ENCODE measurements at places on chromosomes 6 and 20.

DNA sequence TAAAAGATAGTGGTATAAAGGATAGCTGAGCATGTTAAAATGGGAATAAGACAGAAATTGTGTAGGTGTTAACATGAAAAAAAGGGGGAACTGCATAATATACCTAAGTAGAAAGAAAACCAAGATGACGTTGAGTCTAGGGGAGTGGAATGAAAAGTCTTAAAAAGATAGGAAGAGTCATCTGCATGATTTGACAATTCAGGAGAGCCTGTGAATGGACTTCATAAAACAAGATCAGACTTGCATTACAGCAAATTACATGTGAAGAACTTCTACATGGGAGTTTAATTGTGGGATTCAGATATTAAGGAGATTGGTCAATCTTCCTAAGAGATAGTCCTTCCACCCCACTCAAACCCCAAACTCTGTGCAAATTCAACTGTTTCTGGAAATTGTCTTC lies 85.5 kb downstream of the WASF1 start:
- DNase-seq = no peak

GRCh38 chr20:32858701-32859372 lies at the start of gene EFCAB8:
Gene EFCAB8, plus strand, starts transcription at chr20:32858923. Its CDS starts 4,870 bp downstream, at chr20:32863793.
- DNase-seq = peak; percentile 18

- peak; percentile 1 for DNase-seq
These were observed 94.0 kb upstream of the NHSL1 start for GRCh38 chr6:138593124-138593877.

DNA sequence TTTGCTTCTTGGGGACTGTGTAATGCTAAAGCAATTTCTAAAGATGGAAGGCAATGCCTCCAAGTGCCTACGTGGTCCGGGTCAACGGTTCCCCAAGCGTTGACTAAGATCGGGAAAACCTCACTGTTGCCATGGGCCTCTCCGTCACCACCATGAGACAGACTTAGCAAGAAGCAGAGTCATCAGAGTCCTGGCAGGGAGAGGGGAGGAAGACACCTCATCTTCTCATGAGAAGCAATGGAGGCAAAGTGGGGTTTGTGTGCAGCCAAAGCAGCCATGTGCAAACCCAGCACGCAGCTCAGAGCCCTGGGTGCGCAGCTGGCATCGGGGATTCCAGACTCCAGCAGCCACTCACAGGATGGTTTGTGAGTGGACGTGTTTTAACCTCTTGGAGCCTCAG lies 111.4 kb downstream of the SYNDIG1 start:
- DNase-seq = no peak

- no peak for DNase-seq
These were observed 1.0 kb upstream of the TAGAP start for GRCh38 chr6:159045801-159046200.

GRCh38 chr6:14727494-14728395 lies 518.1 kb upstream of the JARID2 start:
- peak; percentile 33 for DNase-seq

DNA sequence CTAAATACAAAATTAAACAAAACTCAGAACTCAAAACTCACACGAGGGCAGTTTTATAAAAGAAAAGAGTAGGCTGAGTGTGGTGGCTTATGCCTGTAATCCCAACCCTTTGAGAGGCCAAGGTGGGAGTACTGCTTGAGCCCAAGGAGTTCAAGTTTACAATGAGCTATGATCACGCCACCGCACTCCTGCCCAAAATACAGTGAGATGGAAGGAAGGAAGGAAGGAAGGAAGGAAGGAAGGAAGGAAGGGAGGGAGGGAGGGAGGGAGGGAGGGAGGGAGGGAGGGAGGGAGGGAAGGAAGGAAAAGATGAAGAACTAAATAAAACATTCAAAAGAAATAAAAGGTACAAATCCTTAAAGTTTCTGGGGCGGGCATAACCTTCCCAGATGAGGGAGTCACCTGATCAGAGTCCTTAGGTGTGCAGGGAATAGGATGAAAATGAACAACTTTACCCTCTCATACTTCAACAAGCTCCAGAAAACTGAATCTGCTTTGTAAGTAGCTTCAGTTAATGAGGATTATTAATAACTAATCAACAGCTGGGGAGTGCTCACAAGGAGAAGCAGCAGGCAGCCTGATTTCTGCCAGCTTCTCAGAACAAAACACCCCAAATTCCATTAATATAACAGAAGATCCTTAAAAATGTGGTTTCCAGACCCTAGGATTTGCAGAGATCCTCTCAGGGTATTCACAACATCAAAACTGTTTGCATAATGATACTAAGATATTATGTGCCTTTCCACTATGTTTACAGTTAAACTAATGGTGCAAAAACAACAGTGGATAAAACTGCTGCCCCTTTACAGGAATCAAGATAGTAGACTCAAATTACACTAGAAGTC lies 21.8 kb downstream of the LMBRD1 start:
- DNase-seq = no peak

GRCh38 chr6:80316686-80317231 lies 210.3 kb downstream of the BCKDHB start:
- DNase-seq = no peak

GRCh38 chr6:47669684-47670513 lies 28.5 kb upstream of the ADGRF4 start:
- DNase-seq = no peak

DNA sequence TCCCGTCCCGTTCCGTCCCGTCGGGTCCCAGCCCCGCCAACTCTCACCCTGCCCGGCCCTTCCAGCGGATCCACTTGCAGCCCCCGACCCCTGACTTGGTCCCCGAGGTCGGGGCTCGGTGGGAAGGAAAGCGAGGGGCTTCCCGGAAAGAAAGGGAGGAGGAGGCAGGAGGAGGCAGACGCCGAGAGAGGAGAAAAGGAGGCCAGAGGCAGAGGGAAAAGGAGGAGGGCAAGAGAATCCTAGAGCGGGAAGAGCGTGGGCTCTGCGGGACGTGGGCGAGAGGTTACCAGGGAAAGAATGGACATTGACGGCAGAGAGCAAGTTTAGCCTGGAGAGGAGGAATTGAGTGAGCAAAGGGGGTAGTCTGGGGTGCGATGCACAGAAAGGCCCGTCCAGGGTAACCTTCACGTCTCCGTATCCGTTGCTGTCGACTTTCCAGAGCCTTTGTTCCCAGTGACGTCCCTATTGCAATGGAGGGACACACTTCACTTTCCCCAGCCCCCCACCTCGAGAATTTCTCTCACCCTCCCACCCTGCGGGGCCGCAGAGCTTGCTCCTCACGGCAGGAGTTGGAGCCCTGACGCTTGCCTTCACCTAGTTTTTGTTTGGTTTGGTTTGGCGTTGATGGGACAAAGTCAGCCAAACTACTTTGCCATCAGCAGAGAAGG lies 477 bp upstream of the MOXD1 start:
- DNase-seq = no peak

GRCh38 chr6:4367643-4368042 lies 232.3 kb upstream of the ECI2 start:
- DNase-seq = no peak

DNA sequence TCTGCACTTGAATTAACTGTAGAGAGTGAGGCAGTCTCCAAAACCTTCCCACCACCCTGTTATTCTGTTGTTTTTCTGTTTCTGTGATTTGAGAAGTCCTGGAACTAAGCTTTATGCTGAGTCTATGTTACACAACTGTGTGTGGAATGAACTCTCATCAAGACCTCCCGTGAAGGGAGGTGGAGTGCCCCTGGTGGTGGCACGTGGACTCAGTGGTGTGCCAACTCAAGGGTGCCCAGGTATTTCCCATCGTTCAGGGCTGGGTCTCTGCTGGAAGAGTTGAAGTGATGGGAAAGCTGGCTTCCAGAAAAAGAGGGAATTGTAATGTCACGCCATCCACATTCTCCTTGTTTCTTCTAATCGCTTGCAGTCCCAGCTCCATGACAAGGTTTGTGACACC lies 374.2 kb downstream of the SMOC2 start:
- no peak for DNase-seq

GRCh38 chr6:125989631-125990030 lies 3.3 kb downstream of the TRMT11 start:
- no peak for DNase-seq

DNA sequence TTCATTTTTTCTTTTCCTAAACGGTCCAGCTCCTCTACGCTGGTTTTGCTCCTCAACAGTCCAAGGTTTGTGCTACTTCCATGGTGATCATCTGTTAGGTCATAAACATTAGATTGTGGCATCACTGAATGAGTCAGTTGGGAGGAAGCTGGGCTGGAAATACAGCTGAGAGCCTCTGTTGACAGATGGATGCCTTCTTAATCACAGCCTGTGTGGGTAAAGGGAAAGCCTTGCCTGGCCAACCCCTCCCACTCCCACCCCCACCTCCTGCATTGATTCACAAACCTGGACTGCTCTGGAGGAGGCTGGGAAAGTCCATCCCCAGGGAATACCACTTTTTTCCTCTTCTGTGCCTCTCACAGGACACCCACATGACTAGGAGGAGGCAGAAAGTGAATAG lies 180.6 kb upstream of the CCN2 start:
- no peak for DNase-seq

GRCh38 chr20:12012241-12013222 lies 94.8 kb downstream of the BTBD3 start:
- DNase-seq = peak; percentile 68

DNA sequence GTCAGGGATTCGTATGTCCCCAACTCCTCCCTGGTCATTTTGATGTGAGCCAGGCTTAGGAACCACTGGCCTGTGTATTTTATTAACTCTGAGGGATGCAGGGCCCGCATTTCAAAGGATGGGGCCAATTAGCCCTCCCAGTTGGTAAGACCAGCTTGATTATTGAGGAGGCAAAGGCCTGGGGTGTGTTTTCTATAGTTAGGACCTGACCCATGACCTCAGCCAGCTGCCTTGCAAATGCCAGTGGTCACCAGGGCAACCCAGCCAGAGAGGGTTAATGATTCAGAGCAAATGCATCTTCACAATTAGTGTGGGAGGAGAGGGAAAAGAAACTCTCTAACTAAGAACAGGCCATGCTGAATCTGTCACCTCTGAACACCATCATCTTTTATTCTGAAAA lies 835.4 kb downstream of the MAFB start:
- no peak for DNase-seq

DNA sequence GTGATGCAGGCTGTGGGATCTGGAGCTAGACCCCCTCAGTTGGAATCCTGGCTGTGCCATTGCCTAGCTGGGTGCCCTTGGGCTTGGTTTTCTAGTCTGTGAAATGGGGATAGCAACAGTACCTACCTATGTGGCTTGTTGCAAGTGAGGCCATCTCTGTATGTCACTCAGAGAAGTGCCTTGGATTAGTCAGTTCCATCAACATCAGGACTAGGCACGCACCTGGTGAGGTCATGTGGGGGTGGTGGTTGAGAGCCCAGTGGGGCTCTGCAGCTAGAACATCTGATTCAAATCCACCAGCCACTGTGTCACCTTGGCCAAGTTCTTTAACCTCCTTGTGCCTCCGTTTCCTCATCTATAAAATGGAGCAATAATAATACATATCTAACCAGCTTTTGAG lies 12.5 kb downstream of the TCF15 start:
- DNase-seq = no peak

GRCh38 chr20:46801003-46801702 lies 91.7 kb downstream of the SLC2A10 start:
- no peak for DNase-seq

DNA sequence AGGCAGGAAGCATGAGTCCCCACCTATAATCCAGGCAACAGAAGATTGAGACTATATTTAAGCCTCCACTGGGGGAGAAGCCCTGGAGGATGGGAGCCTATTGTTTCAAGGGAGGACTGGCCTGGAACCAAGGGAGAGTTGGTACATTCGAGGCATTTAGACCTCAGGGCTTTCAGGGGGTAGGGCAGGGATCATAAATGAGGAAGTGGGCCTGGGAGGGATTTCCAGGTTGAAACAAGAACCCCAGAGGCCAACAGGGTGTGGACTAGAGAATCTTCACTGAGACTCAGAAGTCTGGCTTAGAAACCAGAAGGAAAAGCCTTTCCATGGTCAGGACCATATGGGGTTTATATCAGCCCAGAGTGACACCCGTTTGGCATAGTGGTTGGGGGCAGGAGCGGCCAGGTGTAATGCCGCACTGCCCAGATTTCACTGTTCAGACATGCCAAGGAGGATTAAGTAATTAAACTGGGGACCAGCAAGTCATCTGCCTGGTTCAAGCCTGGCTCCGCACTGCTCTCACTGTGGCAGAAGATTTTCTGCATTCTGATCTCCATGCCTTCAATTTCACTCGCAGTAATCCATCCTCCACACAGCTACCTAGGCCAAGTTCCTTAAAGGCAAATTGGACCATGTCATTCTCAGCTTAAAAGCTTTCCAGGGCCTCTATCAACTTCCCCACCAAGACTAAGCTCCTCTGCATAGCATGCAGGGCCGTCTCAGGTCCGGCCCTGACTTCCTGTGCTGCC lies 17.8 kb downstream of the LRFN2 start:
- no peak for DNase-seq

- peak; percentile 29 for DNase-seq
These were observed 1.7 kb downstream of the THBD start for GRCh38 chr20:23047738-23048214.

DNA sequence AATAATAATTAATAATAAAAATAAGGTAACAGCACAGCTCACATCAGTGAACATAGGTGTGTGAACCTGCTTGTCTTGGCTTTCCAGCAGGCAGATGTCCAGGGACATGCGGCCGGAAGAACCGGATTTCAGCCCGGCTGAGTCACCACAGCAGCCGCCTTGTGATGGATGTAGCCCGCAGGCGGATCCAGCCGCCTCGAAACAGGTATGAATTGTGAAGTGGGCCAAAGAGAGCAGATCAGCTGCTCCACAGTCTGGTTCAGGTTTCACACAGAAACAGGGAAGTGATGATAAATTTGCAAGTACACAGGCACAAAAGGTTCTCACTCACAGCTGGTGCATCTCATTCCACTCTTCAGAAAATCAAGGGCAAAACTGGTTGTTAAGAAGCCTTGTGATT lies 55.1 kb downstream of the ID4 start:
- no peak for DNase-seq

DNA sequence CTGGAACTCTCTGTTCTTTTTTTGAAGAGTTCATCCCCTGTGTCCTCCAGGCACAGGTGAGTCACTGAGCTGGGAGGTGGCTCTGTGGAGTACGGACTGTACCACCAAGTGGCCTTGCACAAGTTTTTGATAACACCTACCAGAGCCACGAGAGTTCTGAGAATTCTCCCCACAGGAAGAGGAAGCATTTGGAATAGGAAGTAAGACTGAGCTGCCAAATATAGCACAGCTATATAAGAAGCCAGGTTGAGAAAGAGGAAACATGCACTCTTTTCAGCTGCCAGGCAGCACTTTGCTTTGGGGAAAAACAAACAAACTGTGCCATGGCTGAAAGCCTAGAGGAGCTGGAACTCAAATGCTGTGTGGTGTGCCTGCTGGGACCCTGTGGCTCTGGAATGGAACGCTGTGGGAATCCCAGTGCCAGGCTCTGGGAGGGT lies 70.8 kb upstream of the RIPOR2 start:
- DNase-seq = peak; percentile 81

All from hematopoietic multipotent progenitor cell treated with erythropoietin and hydrocortisone succinate and interleukin-3 and kit ligand, for 8 days (in vitro differentiated cells).